Heart right ventricle (tissue), 16 donors: ENCODE measurements at places on chromosomes 1 and 21.

GRCh38 chr21:31531967-31532366 is 127.5 kb upstream of the SOD1 start:
- no peak for DNase-seq
- no peaks in the 10 kb centered on the region for H3K36me3 ChIP-seq
- H3K4me1 ChIP-seq: no peaks in the 10 kb centered on the region
- no peaks in the 10 kb centered on the region for H3K27me3 ChIP-seq
- H3K4me3 ChIP-seq: no peak overlapping the region

DNA sequence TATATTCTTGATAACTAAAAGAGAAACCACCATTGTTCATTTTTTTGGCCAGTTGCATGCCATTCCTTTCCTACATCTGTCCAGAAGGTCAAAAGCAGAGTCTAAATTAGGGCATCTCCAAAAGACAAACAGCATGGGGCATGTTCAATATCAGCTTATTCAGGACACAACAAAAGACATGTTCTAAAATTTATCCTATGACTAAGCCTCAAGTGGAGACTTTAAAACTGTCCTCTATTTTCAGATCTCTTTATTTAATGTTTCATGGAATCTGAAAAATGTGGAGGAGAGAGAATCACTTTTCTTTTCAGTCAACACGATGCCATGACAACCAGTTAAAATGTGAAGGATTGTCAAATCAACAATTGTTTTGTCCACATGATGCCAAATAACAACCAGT is 303.4 kb upstream of the PRMT6 start:
- no peaks in the 10 kb centered on the region for H3K36me3 ChIP-seq
- no peak overlapping the region for H3K4me3 ChIP-seq
- no peak for DNase-seq
- H3K27ac ChIP-seq: no peak overlapping the region

DNA sequence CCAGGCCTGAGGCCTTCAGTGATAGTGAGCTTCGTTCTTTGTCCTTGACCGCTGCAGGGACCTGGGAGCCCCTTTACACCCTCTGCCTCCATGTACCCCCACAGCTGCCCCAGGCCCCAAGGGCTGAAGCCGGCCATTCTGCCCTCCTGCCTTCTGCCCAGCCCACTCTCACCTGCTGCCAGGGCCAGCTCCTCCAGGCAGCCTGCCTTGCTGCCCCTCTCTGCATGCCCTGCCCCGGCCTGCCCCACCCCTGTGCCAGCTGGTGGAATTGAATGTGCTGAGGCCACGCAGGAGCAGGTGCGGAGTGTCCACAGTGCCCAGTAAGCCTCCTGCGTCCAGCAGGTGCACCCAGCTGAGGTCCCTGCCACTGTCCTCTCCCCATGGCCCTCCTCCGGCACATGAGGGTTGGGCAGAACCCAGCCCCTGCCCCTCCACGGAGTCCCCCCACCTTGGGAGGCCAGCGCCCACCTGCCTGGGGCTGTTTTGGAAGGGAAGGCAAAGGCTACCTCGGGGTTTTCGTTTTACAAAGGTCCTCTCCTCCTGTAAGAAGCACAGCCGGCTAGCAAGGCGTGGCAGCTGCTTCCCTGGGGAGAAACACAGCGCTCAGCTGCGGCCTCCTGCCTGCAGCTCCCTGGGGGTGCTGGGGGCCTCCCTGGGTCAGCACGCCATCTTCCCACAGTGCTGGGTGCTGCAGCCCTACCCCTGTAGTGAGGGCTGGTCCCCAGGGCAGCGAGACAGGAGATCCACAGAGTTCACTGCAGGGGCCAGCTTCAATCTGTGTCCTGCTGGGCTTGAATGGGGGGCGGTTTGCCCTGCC is 21.0 kb downstream of the MMEL1 start:
- H3K4me3 ChIP-seq: no peak overlapping the region
- H3K27ac ChIP-seq: no peak overlapping the region
- no peaks in the 10 kb centered on the region for H3K36me3 ChIP-seq
- no peak for DNase-seq
- H3K27me3 ChIP-seq: peaks cover 36% of the 10 kb centered on the region

GRCh38 chr1:225707824-225708223 is 54.9 kb upstream of the ENAH start:
- H3K4me3 ChIP-seq: no peak overlapping the region
- DNase-seq: no peak
- no peaks in the 10 kb centered on the region for H3K4me1 ChIP-seq
- no peak overlapping the region for H3K27ac ChIP-seq

DNA sequence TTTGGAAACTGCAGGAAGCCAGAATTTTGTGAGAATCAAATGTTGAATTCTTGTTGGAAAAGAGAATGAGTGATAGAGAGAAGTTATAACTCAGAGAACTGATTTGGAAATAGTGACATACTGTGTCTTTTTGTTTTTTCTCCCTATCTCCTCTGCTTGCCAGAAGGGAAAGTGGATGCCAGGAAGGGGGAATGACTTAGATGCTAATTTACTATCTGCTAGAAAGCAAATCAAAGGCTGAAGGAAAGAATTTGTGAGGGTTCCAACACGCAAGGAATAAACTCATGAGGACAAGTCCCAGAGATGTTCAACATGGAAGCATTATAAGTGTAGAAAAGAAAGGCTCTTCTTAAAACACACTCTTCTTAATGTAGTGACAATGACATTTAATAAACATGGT is 20.5 kb upstream of the LRRC39 start:
- peaks cover 9% of the 10 kb centered on the region for H3K36me3 ChIP-seq
- H3K27ac ChIP-seq: no peak overlapping the region
- DNase-seq: no peak
- no peaks in the 10 kb centered on the region for H3K4me1 ChIP-seq
